ENCODE measurements at places on chromosomes 2 and 18.

GRCh38 chr18:7601246-7601615 is 34.1 kb downstream of the PTPRM start:
- DNase-seq = no peak

GRCh38 chr2:172768401-172768800 is 32.8 kb downstream of the RAPGEF4 start:
- no peak for DNase-seq

DNA sequence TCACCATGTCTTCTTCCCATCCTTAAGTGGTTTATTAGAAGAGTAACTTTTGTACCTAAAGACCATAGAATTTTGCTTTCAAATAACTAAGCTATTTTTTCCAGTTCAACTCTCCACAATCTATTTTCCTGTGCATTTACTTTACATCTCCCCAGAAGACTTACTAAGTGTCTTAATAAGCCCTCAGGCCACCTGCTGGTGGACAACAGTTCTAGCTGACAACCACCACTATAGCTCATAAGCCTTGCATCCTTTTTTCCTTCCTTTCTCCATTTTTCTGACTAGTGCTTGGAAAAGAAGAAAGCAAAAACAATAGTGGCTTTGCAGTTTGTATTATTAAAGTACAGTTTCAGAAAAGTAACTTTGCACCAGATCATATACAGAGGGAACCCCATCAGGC is 149.5 kb upstream of the TMEM200C start:
- DNase-seq = no peak

GRCh38 chr2:46246790-46247189 is 50.4 kb upstream of the EPAS1 start:
- no peak for DNase-seq

DNA sequence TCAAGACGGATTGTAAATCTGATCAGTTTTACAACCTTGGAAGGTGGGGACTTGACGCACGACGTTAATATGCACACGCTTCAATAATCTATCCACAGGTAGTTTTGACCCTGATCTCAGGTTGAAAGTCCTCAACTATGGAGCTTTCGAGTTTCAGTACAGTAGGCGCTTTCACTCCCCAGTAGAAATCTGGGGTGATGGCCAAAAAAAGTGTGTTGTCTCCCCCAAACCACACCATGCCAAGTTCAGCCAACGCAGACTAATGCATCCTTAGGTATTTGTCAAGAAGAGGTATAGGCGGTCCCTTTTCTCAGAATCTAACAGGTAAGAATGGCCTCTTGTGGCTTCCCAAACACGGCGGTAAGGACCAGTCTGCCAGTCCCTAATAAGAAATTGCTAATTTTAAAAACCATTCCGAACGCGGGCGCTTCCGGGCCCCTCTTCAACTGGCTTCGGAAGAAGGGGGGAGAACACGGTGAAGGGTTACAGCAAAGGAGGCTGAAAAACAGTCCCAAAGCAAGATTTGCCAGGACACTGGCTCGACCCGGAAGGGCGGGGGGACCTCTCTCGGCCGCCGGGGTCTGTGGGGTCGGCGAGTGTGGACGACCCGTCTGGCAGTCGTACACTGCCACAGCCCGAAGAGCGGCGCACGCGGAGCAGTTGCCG is 659 bp downstream of the FAM210A start:
- DNase-seq = no peak

GRCh38 chr2:23460228-23460627 is 75.2 kb downstream of the KLHL29 start:
- no peak for DNase-seq

DNA sequence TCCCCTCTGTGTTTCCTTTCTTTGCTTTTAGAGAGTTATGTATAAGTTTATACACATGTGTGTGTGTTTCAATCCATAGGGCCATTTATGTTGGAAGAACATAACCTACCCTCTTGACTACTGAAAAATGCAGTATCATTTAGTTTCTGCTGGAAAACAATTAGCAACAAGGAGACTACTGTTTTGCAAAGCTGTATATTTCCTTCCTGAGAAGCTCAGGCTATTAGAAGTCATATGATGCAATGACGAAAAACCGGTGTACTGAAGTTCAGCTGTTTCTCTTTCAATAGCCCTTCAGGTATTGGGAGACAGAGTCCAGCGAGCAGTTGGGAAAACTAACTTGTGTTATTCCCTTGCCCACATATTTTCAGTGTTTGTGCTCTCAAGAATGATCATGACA is 447.7 kb upstream of the GYPC start:
- no peak for DNase-seq

- DNase-seq = no peak
Observed at GRCh38 chr2:121330921-121331320, 45.9 kb upstream of the TFCP2L1 start.

- peak; percentile 65 for DNase-seq
Observed at GRCh38 chr18:46174342-46175041, 70.3 kb downstream of the HAUS1 start.

GRCh38 chr2:38706846-38707345 is 41.0 kb downstream of the GALM start:
- DNase-seq = no peak

DNA sequence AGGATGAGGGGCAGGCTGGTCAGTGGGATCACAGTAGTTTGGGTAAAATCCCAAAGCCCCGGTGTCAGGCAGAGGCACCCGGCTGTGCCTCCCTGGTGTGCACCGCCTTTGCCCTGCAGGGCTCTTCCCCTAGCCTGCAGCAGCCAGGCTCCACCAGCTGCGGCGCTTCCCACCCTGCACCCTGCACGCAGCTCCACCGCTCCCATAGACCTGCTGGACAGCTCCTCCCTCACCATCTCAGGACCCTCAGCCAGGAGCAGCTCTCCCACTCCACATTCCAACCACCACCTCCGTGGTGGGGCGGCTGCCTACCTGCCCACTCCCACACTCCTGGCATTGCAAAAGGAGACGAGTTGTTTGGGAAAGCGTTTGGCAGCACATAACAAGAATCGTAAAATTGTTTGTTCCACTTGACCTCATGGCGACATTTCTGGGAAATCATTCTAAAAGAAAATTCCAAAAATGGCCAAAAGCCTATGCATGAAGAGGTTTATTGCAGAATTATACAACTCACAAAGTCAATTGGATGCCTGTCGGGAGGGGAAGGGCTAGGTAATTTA is 287.4 kb upstream of the HDAC4 start:
- no peak for DNase-seq

DNA sequence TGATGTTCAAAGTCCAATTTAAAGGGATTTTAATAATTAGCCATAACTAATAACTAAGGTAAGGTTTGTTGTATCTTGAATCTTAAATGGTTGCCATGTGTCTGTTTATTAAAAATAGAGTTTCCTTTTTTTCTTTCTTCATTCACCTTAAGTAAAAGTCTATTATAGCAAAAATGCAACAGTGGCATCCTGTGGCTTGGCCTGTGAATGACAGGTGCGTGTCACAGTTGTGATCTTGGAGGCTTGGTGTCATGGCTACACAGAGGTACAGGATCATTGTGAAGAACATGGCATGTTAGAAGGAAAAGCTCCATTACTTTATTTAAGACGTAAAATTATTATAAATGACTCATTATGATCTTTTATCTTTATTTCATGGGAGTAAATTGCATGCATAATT is 246.1 kb downstream of the BCL2 start:
- DNase-seq = no peak

- no peak for DNase-seq
Observed at GRCh38 chr2:22274661-22275060, 1110.3 kb upstream of the KLHL29 start.

DNA sequence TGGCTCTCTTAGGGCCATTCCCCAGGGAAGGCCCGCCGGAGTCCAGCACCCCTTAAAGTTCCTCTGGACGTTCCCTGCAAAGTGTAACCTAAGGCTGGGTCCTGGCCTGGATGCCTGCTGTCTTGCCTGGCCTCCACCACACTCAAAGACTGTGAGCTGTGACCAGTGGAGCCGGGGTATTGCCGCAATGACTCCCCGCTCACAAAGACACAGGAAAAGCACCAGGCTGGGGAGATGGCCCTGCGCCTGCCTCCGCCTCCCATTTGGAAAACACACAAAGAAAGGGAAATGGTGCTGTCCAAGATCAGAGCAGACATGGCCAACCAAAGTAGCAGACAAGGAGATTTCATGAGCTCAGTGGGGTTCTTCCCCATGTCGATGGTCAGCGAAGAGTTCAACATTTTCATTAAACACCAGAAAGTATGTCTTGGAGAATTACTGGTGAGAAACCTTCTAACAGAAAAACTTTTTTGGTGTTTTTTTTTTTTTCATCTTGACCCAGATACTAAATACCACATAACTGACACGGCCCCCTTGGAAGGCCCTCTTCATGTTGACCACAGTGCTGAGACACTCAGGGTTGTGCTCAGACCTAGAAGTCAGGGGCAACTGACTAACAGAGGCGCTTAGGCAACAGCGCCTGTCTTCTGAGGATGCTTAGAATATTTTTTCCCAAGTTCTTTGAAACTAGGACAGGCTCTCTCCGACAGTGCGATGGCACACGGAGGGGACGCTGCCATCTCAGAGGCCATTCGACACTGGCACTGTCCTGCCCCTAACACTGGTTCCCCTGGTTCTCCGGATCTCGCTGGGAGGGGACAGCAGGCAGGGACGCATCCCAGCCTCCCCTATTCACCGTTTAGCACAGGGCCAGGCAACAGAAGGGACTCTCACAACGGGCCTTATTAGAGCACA is 226.4 kb upstream of the ID2 start:
- no peak for DNase-seq

DNA sequence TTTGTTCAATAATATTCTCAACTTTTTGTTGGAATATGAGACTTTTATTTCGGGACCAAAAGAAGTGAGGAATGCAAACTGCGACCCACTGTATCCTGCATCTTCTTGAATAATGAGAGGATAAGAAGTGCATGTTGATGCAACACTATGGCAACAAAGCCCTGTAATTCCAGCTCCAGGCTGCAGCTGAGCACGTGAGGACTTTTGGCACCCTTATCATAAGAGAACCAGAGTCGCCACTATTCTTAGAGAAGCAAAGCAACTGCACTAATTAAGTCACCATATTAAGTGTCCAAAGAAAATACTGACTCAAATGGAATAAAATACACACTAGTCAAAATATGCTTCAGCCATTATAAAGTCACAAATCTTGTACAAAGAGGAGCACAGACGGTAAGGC is 65.8 kb downstream of the FAM210A start:
- DNase-seq = no peak

DNA sequence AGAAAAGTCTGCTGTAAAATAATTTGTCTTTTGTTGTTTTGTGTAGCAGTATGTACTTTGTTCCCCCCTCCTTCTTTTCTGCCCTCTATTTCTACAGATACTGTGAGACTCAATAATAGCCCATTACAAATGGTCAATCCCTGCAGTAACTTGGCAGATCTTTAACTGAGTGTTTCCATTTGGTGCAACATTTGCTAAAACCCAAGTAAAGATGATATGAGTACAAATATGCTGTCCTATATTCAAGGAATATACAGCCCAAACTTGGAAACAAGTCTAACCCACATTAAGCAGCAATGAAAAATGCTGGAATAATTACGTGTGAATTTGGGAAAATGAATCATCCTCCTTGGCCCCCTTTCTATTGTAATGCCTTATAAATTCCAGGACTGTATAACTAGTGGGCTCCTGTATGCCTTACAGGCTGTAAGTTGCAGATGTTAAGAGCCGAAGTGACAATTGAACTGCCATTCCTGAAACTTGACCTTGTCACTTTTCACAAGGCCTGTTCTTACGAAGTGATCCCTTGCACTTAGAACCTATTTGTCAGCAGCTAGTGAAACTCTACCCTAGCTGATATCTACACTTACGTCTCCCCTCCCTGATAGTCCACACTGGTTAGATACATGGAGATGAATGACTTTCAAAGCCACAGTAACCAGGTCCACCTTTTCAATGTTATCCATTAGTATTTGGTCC is 104.9 kb downstream of the IRS1 start:
- DNase-seq = no peak

DNA sequence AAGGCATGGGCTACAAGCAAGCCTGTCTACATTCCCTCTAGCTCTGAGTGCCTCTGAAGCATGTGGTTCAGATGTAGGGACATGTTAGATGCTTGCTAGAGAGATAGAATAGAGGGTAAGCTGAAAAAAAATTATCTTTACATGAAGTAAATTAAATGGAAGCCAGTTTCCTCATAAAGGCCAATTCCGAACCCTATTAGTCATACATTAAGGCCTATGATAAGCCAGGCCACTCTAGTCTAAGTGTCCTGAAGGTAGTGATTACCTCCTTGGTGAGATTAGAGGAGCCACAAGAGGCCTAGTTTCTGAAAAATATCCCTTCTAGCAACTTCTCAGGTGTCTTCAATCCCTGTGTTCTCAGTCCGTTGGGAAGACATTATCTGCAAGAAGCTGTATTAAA is 72.4 kb upstream of the NPAS2 start:
- DNase-seq = no peak

DNA sequence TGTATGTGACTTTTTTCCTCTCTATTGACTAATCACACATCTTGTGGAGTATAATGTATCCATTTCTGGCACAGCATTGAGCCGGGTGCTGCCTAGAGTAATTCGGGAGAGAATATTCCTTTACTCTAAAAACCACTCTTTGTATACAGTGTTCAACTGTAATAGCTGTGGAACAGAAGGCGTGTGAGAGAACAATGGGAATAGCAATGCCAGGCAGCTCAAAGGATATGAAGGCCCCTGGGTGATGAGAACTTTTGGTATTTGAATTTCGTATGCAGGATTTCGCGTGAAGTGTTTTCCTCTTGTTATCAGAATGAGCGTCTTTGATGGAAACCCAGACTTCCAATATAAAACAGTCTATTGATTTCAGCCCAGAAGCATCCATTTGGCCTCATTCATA is 84.6 kb upstream of the MAP3K20 start:
- DNase-seq = no peak

GRCh38 chr2:41926614-41927580 is 120.9 kb upstream of the PKDCC start:
- no peak for DNase-seq

- DNase-seq = no peak
Observed at GRCh38 chr2:136057023-136057801, 60.7 kb downstream of the CXCR4 start.

DNA sequence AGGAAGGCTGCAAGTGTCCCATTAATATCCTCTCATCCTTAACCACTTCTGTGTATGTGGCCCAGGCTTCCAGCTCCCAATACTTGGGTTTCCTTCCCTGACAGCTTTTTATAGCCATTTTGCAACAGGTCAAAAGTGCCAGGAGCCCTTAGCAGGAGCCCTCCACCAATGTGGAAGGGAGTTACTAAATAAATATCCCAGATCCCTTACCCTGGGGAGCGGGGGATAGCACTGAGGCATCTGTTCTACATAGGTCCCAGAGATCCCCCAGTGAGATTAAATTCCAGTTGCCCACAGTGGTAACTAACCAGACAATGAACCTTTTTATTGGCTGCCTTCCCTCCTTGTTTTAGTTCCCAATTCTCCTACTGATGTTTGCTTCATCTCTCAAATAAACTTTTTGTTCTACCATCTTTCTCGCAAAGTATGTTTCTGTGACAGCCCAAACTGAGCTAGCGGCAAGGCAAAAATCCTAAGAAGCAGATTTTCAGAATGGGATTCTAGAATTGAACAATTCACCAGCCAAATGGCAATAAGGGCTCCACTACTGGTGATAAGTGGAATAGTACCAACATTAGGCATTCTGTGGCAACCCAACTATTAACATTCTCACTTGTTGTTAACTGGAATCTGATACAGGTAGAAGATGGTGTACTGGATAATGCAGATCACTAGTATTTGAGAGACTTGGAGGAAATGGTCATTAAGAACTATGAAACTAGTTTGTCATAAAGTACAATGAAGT is 83.9 kb upstream of the MAPRE2 start:
- DNase-seq = no peak
